ENCODE measurements at places on chromosomes 3 and 15.
A peak's percentile ranks its signal among the peaks of the same experiment; 100 is the strongest.

- no peak for DNase-seq
Observed at GRCh38 chr15:23467110-23467600, 20.1 kb upstream of the GOLGA6L2 start.

DNA sequence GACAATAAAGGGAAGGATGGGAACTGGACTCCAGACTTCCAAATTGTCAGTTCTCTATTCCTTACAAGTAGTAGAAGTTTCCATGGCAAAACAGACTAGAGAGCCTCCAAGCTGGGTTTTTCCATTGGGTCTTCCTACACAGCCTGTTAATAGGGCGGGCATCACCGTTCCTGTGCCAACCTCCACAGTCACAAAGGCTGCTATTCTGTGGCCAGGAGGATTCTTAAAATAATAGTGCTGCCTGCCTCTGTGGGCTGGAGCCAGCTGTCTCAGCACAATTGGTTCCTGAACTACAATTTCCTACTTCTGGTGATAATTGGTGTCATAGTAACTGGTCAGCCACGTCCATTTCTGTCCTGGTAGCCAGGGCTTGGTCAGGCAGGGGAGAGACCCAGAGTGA is 38.6 kb downstream of the LYZL4 start:
- DNase-seq = no peak

DNA sequence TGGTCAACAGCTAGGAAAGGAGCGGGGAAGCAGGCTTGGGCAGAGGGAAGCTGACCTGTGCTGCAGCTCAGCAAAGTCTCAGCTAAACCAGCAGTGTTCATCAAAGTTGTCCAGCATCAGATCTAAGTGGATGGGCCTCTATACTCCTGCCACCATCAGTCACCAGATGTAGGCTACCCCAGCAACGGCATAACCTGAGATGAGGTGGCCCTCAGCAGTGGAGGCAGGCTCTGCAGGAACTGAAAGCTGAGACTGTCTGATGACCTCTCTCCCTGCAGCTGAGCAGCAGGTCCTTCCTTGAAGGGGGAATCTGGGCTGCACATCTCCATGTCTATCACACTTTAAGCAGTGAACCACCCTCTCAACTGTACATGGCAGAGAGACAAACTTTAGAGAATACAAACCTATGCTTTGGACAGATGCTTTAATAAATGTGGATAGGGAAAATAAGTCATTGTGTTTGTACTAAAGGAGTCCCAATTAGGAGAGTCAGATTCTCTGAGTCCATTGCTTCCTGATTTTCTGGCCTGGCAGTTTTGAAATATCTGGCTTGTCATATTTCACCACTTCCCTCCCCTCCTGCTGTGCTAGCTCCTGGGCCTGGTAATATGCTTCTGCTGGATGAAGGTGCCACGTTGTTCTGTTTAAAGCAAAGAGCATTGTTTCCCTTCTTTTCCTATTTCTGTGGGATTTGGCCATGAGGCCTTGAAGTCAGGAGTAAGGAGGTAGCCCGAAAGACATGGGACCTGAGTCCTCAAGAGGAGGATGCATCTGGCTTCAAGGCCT is 11.1 kb upstream of the PSTPIP1 start:
- DNase-seq = no peak

GRCh38 chr3:170869645-170870593 is at the start of gene RPL22L1:
Gene RPL22L1 (minus strand): TSS chr3:170870195. CDS start chr3:170870167, 28 bp downstream.
- DNase-seq = no peak

DNA sequence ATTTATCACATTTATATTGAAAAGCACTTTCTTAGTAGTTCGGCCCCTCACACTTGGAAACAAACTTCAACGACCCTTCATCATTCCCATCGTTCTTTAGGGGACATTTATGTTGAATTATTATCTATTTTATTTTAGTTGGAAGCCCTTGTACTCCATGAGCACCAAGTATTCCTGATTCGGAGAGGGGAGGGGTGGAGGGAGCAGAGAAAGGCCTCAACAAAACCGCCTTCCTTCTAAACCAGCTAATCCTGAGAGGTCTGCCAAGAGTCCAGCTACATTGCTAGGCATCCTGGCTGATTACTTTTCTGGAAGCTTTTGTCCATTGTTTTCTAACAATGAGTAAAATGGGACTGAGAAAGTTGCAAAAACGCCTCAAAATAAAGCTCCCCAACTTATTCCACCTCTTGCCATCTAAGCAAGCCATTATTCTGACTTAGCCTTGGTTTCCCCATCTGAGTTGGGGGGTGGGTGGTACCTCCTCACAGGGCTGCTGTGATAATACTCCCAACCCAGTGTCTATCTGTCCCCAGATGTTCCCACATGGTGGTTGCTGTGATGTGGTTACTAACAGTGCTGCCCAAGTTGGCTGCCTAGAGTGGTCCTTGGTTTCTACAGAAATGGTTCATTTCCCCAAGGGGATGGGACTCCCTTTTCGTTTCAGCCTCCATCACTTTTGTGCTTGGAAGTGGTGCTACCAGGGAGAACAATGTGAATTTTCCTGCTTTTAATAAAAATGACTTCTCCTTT is 1.2 kb upstream of the TMEM158 start:
- DNase-seq = no peak

- no peak for DNase-seq
Observed at GRCh38 chr15:66923438-66923881, 141.9 kb upstream of the SMAD3 start.

DNA sequence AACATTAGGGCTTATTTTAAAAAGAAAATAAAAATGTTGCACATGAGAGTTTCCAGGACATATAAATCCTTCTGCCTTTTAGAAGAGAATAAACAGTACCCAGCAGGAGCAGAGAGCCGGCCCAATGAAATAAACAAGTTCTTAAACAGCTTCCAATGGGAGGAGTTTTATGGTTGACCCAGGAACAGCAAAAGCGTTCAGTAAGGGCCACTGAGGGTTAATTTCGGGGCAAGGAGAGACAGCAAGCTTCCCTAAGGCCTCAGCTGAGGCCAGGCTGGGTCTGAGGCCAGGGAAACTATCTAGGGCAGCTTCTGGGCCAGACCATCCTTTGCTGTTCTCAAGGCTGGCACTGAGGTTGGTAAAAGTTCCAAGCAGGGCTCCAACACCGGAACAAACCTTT is 3.4 kb downstream of the PDZRN3 start:
- DNase-seq = no peak

DNA sequence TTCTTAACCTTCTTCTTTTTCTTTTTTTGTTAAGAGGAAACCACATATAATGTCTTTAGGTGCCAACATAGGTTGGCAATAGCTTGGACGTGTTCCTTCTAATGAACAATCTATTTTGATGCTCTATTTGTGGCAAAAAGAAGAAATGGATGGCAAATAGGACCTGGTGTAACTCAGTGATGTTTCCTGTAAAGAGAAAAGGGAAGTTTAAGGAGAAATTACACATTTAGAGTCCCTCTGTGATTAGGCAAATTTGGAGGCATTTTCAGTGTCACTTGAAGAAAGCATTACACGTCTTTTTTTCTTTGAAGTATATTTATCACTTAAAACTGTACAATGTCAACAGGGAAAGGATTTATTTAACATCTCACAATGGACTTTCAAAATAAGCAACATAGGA is 327.1 kb downstream of the ZIC1 start:
- DNase-seq = no peak

DNA sequence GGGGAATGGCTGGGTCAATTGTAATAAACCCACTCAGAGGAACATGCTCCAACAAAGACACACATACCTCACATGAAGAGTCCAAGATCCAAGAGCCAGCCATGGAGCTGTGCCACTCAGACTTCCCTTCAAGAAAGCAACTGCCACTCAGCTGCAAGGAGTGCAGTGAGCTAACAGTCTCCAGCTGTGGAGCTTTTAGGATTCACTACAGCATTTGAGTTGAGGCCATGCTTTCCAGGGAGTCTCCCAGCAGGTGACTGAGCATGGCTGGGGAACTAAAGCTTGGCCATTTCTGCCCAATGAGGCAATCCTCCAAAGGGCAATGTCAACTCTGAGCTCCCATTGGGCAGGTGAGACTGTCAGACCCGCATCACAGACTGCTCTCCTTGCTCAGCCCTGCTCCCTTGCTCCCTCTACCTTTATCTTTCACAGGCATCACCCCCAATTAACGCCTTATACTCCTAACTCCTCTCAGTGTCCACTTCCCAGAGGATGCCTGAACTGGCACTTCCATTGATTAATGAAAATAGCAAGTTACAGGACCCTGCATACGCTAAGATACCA is 165.3 kb upstream of the CTNNB1 start:
- no peak for DNase-seq

DNA sequence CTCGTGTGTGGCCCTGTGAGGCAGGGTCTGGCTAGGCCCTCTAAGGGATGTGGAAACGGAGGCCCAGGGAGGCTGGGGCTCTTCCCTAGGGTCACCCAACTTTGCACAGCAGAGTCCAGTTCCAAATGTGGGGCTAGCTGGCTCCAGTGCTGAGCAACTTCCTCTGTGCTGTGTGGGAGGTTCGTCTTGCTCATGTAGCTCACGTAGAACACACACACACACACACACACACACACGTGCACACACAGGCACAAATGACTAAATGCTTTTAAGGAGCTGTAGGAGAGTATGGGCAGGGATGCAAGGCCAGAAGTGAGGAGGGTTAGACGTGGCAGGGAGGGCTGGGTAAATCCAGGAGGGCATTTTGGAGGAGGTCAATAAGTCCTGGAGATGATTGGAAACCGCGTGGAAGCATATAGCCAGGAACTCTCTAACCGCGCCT is 213.8 kb downstream of the RPLP1 start:
- no peak for DNase-seq

DNA sequence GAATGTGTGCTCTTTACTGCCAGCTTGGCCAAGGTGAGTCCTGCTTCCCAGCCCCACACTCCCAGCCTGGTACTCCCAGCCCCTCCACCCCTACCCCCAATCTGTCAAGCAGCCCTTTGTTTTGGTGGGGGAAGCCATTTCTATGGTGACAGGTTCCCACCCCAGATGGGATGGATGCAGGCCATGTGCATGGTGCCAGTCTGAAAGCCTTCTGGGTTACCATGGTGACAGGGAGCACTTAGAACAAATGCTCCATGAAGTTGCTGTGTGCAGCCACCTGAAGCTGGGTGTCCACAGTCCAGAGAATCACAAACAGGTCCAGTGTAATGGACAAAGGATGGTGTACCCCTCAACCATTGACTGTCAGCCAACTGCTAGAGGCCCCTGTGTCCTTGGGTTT is 19.1 kb upstream of the VILL start:
- peak; percentile 40 for DNase-seq

- no peak for DNase-seq
Observed at GRCh38 chr3:177760803-177761202, 563.5 kb upstream of the TBL1XR1 start.

- DNase-seq = no peak
Observed at GRCh38 chr15:70617911-70618287, 145.5 kb downstream of the UACA start.

DNA sequence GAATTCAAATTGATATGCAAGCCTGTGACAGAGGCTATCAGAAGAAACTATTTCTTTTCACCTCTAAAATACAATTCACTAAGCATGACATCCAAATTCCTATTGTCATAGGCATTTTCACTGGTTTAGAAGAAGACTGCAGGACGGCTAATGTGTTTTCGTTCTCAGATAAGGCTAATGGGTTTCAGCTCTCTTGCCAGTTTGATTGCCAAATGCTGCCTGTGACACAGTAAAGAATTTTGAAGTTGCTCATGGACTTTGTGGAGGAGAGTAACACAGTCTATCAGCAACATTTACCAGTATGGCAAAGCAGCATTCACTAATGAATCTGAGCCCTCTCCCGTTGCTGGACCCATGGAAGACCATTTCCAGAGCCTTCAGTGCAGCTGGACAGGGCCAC is 948.1 kb downstream of the FHIT start:
- DNase-seq = no peak

GRCh38 chr3:118485693-118486092 is 549.0 kb downstream of the IGSF11 start:
- no peak for DNase-seq

GRCh38 chr15:74950078-74950908 is 6.3 kb downstream of the RPP25 start:
- DNase-seq = peak; percentile 80

DNA sequence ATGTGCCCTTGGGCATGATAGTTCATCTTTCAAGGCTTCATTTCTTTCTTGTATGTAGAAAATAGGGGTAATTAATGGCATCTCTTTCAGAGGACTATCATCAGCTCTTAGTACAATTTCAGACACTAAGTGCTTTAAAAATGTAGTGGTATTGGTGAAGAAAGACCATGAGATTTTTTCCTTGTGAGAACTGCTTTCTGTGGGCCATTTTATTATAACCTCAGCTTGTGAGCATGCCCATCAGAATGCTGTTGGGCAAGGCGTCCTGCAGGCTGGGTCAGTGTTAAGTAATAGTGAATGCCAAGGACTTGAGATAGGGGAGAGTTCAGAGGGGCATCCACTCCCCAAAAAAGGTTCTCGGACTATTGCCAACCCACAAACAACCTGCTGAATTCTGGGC is 187.9 kb downstream of the GHSR start:
- DNase-seq = no peak

DNA sequence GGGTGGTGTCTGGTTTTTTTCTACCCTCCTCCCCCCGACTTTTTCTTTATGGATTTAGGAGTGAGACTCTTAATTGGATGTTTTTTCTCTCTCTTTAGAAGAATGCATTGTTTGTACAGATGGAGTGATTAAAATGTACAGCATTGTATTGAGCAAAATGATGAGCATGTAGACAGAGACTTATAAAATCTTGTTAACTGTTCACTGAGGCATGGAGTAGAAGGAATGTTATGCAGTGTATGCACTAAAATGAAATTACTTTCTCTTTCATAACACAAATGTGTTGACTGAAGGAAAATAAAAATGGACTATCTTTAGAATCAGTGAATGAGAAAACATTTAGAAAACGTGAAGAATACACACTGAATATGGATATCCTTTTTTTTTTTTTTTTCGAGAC is 39.8 kb downstream of the ZFAND6 start:
- no peak for DNase-seq

DNA sequence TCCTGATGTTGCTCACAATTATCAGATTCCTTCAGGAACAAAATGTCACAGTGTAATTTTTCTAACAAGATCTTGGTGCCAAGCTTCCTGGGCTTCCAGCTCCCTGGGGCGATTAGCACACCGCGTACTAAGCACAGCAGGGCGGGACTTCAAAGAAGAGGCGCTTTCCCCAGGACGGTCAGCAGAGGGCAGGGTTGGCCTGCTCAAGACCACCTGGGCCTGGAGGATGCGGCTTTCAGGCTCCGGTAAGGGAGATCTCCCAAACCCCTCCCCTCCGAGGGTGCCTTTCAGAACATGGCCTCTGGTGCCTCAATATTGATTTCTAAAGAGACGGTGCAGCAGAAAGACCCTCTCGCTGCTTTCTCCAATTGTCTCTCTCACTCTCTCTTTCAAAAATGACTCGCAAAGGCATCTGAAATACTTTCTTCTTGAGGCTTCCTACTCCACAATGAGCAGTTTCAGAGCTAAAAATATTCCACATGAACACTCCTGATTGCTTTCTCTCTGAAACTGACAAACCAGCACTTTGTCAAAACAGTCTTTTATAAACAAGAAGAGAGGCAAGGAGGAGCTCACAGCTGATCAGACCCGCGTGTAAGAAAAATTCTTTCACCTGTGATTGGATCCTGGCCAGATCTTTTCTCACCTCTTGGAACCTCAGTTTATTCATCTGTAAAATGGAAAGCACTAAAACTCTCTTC is 154.0 kb downstream of the ADAMTS9 start:
- peak; percentile 61 for DNase-seq

GRCh38 chr15:101045835-101046691 is 126.9 kb downstream of the LRRK1 start:
- no peak for DNase-seq

- DNase-seq = no peak
Observed at GRCh38 chr3:38473229-38473628, 19.5 kb downstream of the ACVR2B start.

- DNase-seq = no peak
Observed at GRCh38 chr15:45857291-45857690, 222.5 kb downstream of the SQOR start.
